ENCODE measurements at places on chromosomes 11 and 22. TPM values are rescaled to one million over a fixed set of nuclear protein-coding genes. Genes with fewer than 3 reads are reported as not detected.

The ANGPTL5 gene
- 0.09 TPM for total RNA-seq

The EHF gene
- 0.18 TPM for total RNA-seq

The TIMM10 gene
- 32.1 TPM for total RNA-seq

The TIRAP gene
- total RNA-seq: 2.9 TPM

The HOATZ gene
- not detected for total RNA-seq

The INPP5J gene
- under 0.01 TPM for total RNA-seq

The C1QTNF5 gene
- total RNA-seq: 90.8 TPM

The KRTAP5-11 gene
- not detected for total RNA-seq

The KDM4F gene
- total RNA-seq: not detected

The SMIM35 gene
- not detected for total RNA-seq

The MS4A4A gene
- not detected for total RNA-seq

The CCDC15 gene
- 9.8 TPM for total RNA-seq

The C11orf97 gene
- total RNA-seq: not detected

The NNMT gene
- 2,246 TPM for total RNA-seq

The KLHDC7B gene
- total RNA-seq: 2.4 TPM

The DGCR6 gene
- 1.8 TPM for total RNA-seq

The NRGN gene
- 0.27 TPM for total RNA-seq

The CALCB gene
- not detected for total RNA-seq

The NOX4 gene
- 2.5 TPM for total RNA-seq

The RTN4R gene
- total RNA-seq: not detected

The OR5P2 gene
- not detected for total RNA-seq

The CDHR5 gene
- not detected for total RNA-seq

The SPI1 gene
- total RNA-seq: not detected

The MS4A1 gene
- total RNA-seq: not detected

The SLC1A2 gene
- total RNA-seq: 23.6 TPM

The DCUN1D5 gene
- total RNA-seq: 136 TPM

The MYOD1 gene
- not detected for total RNA-seq

The KCNJ1 gene
- 0.25 TPM for total RNA-seq

The KRTAP5-10 gene
- not detected for total RNA-seq
